Mononuclear cell (primary cell): ENCODE measurements at places on chromosomes 4 and X. TPM values are rescaled to one million over a fixed set of nuclear protein-coding genes. Genes with fewer than 3 reads are reported as not detected.

ASB9 gene
- total RNA-seq, result 1.3 TPM

NUDT10 gene
- total RNA-seq, result 0.31 TPM

RRH gene
- not detected for total RNA-seq

CD40LG gene
- total RNA-seq, result 18.4 TPM

RHOH gene
- 164 TPM for total RNA-seq

CXCL6 gene
- not detected for total RNA-seq

DMRTC1B gene
- total RNA-seq, result 0.42 TPM

UGT8 gene
- total RNA-seq, result 3.3 TPM

WNK3 gene
- 0.42 TPM for total RNA-seq
